ENCODE measurements at places on chromosomes 7 and 10.

DNA sequence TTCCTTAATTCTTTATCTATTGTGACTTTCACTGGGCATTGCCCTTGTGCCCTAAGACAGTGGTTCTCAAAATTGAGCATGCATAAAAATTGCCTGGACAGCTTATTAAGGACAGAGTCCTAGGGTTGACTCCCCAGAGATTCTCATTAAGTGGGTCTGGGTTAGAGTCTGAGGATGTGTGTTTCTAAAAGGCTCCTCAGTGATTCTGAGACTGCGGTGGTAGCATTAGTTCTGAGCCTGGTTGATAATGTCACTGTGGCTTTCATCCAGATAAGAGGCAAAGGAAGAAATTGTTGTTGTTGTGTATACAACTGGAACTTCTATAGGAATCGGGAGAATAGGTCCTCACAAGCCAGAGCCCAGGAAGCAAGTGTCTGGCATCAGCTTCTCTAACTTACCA, 1.3 kb downstream of the IFIT2 start:
- no peak for DNase-seq

DNA sequence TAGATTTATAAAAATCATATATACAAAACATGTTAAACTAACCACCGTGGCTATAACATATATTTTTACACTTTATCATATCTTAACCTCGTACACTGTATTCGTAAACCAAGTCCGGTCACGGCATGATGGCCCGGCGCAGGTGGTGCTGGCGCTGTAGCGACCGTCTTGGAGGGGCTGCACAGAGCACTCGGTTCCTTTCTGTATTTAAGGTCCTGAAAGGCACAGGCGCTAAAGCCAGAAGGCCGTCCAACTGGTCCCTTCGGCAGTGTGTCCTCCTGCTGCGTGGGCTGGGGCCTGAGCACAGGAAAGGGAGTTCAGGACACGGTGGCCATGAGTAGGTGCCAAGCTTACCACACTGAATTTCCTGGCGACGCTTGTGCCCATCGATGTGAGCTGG, 33.8 kb downstream of the AMZ1 start:
- no peak for DNase-seq

DNA sequence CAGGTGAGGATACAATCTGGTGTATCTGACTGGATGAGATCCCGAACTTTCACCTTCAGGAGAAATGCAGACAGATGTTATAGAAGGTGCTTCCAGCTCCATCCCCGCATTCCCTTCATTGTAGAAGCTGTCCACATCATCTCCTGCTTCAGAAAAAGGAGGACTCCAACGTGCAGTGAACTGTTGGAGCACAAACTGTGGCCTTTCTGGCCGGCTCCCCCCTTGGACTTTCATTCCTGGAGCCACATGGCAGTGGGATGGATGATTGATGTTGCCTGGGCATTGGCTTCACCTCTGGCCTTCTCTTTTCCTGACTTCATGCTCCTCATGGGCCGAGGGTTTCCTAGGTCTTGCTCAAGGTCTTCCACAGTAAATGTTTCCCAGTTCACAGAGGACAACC, 29.6 kb upstream of the ZNF273 start:
- no peak for DNase-seq

DNA sequence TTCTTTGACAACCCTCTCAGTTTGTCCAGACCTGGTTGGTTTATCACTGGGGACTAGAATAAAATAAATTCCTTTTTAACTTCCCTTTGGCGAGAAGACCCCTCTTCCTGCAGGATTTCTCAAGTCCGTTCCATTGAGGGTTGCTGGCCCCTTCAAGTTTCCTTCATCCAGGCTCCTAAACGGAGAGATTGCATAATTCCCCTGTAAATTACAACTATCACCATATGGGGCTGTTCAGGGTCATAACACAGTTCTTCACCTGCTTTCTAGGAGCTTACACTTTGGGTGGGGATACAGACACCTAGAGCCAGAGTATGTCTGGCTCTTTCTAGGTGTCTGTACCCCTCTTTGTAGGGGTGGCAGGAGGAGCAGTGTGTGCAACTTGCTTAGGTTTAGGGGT, 3.3 kb upstream of the COPS6 start:
- no peak for DNase-seq

DNA sequence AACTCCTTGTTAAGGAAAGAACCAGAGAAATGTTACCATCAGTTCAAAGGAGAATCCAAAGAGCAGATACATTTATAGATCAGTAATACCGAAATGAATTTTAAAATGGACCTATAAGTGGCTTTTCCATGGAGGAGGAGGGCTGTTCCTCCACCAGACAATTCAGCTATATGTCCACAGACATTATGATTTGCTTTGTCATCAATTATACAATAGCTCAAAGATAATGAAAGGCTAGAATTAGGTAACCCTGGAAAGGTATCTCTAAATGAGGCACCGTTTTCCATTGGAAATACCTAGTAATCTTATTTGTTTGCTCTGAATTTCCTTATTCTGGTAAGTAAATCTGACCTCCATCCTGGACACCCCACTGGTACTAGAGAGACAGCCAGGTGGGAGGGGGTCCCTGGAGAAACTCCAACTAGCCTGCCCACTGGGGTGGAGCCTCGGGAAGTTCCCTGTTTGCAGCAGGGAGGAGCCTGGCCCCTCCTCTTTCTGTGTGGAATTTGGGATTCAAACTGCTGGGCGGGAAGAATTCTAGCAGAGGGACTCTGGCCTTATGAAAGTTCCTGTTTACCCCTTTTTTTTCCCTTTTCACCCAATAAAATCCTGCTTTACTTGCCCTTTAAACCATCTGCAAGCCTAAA, 218.0 kb downstream of the PHF14 start:
- DNase-seq, result no peak

- no peak for DNase-seq
Observed at GRCh38 chr10:77915319-77916105, 11.0 kb downstream of the DLG5 start.

DNA sequence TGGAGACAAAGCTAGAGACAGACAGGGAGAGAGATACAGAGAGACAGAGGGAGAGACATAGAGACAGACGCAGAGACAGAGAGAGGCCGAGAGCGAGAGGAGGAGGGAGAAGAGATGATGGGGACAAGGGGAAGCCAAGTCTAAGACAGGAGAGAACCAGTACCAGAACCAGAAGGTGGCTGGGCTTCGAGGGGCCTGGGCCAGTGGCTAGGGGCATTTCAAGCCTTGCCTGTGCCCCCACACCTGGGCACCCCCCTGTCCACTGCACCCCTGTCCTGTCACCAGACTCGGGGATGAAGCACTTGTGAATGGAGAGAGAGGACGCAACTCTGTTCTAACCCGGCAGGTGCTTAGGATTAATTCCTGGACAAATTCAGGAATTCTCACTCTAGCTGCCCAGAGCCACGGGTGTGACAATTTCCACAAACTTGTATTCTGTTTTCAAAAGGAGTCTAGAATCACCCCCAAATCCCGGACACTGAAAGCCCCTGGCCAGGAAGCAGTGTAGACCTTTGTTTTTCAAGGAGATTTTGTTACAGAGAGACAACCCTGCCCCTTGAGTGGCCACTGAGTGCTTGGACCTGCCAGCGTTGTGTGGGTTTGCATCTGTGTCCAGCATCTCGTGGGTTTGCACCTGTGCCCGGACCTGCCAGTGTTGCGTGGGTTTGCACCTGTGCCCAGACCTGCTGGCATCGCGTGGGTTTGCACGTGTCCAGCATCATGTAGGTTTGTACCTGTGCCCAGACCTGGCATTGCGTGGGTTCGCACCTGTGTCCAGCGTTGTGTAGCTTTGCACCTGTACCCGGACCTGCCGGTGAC, 157.3 kb downstream of the WDR37 start:
- DNase-seq, result no peak

DNA sequence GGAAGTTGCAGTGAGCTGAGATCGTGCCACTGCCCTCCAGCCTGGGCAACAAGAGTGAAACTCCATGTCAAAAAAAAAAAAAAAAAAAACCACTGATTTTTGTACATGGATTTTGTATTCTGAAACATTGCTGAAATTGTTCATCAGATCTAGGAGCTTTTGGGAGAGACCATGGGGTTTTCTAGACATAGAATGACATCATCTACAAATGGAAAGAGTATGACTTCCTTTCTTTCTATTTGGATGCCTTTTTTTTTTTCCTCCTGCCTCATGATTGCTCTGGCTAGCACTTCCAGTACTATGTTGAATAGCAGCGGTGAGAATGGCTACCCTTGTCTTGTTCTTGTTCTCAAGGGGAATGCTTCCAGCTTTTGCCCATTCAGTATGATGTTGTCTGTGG, 89.1 kb downstream of the ANLN start:
- no peak for DNase-seq

- no peak for DNase-seq
Observed at GRCh38 chr7:157412491-157413180, 75.8 kb downstream of the DNAJB6 start.

- no peak for DNase-seq
Observed at GRCh38 chr7:71320916-71321315, 189.0 kb downstream of the GALNT17 start.

GRCh38 chr10:72068901-72069446, 19.4 kb downstream of the SPOCK2 start:
- DNase-seq, result no peak

- DNase-seq, result no peak
Observed at GRCh38 chr7:94980418-94981142, 73.2 kb downstream of the PPP1R9A start.

DNA sequence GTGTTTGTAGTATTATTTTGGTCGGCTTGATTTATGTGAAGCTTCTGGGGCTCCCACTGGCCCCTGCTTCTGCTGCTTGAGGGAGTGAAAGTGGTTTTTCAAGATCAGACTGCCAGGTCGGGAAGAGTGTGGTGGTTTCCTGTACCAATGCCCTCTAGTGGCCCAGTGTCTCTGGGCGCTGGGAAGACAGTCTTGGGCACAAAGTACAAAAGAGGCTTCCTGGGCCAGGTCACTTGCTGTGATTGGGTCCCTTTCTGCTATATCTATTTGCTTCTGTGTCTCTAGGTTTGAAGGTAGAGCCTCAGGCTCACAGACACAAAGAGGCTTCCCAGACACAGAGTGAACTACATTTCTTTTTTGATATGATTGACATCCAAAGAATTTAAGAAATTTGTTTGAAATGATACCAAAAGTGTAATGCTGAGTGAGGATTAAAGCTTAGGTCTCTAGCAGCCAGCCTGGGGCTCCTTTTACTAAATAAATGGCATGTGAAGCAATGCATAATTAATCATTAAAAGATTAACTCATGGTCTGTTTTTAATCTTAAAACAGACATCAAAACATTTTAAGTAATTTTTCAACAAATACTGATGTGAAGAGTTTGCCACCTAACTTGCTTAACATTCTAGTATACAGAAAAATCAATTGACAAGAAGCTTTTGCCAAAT, 36.3 kb downstream of the ABCB1 start:
- DNase-seq, result no peak

GRCh38 chr7:135853499-135853898, 104.9 kb upstream of the FAM180A start:
- DNase-seq, result no peak

GRCh38 chr7:108492742-108493141, 33.2 kb downstream of the PNPLA8 start:
- no peak for DNase-seq

DNA sequence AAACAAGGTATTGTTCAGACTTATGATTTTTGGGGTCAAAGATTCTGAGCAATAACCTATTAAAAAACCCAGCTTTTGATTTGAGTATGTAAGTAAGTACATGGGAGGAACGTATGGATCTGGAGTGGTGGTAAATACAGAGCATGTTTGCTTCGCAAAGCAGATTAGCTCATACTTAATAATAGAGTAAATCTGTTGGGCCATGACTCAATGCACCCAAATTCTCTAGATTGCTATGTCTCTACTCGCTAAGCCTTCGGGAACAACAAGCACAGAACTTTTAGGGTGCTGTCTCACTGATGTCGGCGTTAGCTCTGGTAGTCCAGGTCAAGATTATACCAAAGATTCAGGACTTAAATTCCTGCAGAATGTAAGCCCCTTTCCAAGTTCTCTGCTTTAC, 807 bp upstream of the MINPP1 start:
- no peak for DNase-seq

GRCh38 chr10:44240584-44241205, 144.2 kb downstream of the CXCL12 start:
- DNase-seq, result no peak

- DNase-seq, result no peak
Observed at GRCh38 chr7:98836811-98837629, 32.8 kb downstream of the TMEM130 start.

- DNase-seq, result no peak
Observed at GRCh38 chr10:26374426-26374825, 63.7 kb upstream of the APBB1IP start.

GRCh38 chr10:129272176-129272575, 194.9 kb upstream of the MGMT start:
- no peak for DNase-seq

DNA sequence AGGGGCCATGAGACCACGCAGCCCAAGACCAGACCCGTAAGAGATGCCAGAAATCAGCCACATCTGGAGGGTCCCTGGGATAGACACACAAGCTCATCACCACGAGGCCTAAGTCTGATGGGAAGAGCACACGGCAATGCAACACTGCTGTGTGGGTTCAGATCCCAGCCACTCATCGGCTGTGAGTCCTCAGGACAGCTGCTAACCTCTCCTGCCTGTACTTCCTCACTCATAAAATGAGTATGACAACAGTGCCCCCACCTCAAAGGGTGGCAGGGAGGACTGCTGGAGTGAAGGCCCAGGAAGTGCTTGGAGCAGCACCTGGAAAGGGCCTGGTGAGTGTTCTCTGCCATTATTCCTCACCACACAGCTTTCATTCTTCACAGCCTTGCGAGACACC, 60.9 kb downstream of the MAD1L1 start:
- no peak for DNase-seq

- DNase-seq, result no peak
Observed at GRCh38 chr7:113207931-113208330, 89.6 kb upstream of the SMIM30 start.

GRCh38 chr7:114865564-114865963, 56.3 kb upstream of the MDFIC start:
- DNase-seq, result no peak

GRCh38 chr10:9635691-9636090, 1382.0 kb upstream of the CELF2 start:
- no peak for DNase-seq

DNA sequence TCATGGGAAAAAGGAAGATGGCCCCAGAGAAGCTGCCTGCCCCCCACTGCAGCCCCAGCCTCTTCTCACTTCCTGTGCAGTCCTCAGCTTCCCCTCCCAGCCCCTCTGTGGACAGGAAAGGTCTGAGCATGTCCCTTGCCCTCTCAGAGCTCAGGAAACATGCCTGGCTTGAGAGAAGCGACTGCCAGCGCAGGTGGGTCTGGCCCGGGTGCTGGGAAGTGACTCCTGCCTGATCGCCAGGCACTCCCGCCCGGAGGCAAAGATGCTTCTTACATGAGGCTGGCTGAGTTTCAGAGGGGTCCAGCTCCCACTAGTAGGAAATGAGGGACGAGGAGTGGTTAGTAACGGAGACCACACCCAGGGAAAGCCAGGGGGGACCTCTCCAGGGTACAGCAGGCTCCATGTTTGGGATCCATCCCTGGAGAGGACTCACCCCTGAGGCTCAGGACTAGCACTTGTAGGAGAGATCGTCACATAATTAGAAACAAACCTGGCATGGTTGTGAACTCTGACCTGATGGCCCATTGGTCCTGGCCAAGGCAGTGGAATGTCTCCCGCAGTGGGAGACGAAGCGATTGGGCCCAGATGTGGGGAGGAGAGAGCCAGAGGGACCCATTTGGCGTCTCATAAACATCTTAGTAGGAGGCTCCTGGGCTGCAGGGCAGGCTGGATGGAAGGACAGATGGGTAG, 12.3 kb downstream of the ELN start:
- no peak for DNase-seq

GRCh38 chr7:112494656-112495055, 13.9 kb downstream of the LSMEM1 start:
- no peak for DNase-seq

GRCh38 chr7:137449016-137449415, 105.5 kb upstream of the PTN start:
- no peak for DNase-seq

GRCh38 chr10:70679498-70679897, 7.2 kb downstream of the ADAMTS14 start:
- no peak for DNase-seq

All from cerebellar nuclear complex (tissue), 1 donor.